ENCODE measurements at places on chromosomes 7 and 10.
A peak's percentile ranks its signal among the peaks of the same experiment; 100 is the strongest.

GRCh38 chr7:76278540-76278939 is 23.9 kb upstream of the HSPB1 start:
- DNase-seq = no peak

DNA sequence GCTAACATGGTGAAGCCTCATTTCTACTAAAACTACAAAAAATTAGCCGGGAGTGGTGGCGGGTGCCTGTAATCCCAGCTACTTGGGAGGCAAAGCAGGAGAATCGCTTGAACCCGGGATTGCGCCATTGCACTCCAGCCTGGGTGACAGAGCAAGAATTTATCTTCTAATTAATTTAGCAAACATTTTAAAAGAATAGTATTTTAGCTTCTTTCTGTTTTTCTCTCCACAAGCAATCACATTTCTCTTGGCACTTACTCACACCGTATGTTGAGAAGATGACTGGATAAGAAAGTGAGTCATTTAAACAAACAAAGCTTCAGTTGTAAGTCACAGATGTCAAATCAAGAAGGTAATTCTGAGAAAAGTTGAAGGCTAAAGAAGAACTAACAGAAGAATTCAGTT is 264.0 kb downstream of the ARL4A start:
- peak; percentile 29 for DNase-seq

GRCh38 chr7:22884911-22885788 is 62.5 kb upstream of the TOMM7 start:
- DNase-seq = no peak

- no peak for DNase-seq
Measured at GRCh38 chr7:55386541-55386940, 21.4 kb downstream of the LANCL2 start.

- DNase-seq = no peak
Measured at GRCh38 chr10:16870331-16870730, 53.1 kb upstream of the RSU1 start.

DNA sequence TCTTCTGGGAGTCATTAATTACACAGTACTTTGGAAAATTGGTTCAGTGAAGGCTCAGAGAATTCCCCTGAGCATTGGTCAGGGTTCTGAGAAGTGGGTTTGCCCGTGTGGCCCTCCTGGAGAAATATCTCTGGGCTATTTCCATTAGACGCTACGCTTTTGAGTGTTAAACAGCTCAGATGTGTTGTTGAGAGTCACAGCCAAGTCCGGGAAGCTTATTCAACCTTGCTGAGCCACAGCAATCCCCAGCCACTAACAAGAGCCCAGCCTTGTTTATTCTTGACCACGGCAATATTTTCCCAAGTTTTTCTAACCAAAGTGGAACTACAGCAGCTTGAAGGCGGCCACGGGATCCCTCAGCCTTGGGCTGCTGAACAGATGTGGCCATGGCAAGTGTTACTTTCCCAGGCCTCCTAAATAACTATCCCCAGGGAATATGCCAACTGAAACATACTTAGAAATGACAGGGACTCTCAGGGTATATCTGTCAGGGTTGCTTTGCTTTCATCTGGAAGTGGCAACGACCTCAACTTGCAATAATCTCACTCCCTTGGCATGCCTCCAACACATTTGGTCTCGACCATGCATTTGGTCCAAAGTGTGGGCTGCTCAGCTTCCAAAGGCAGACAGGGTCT is 214.7 kb downstream of the EMX2 start:
- no peak for DNase-seq

DNA sequence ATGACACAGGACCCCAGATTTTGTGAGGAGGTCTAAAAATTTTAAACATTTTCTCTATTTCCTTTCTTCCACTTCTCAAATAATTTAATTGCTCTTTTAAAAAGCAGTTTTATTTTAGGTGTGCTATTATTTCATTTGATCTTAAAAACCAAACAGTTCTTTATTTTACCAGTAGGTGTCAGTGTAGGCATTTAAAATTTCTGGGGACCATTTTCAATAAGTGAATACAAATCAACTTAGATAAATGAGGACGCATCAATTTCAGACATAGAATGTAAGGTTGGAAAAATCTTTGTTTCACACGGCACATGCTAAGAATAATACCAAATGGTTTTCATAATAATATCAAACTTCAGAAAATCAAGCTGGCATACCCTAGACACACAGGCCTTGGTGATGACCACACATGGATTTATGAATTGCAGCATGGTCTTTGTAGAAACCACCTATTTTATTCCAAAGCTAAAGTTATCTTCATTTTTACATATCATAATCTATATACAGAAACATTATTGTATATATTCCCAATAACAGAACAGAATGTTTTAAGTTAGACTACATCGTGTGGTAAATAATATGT is 127.6 kb upstream of the SLC26A5 start:
- DNase-seq = peak; percentile 24

GRCh38 chr7:139300390-139300789 is 40.7 kb upstream of the FMC1 start:
- DNase-seq = no peak

DNA sequence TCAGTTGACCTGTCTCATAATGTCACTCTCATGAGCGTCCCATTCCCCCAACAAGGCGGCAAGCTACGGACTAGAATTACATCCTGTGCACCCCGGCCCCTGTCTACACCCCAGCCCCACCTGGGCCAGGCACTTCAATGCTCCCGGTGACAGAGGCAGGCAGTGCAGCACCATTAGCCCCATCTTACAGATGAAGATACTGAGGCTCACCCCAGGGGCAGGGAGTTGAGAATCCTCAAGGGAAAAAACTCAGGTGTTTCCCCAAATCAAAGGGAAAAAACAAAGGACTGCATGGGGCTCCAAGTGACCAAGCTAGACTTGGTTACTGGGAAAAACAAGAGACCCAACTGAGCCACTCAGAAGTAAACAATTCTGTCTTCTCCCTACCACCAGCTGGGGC is 4.5 kb downstream of the DLG5 start:
- DNase-seq = no peak

GRCh38 chr7:44563171-44563679 is 10.5 kb downstream of the DDX56 start:
- no peak for DNase-seq

DNA sequence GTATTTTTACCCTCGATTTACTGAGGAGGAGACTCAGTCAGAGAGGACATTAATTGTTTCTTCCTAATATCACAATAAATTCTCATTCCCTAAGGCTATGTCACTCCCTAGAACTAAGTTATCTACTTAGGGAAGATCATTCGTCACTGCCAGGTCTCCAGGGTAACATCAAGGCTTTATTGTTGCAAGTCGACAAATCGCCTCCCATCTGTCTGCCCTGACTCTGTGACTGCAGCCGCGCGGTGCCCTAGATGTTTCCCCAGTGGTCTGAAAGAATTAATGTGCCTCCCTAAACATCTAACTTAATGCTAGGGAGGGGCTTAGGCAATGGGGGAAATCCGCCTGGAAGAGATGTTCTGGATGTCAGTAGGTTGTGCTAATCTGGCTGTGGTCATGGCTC is 558.8 kb upstream of the C7orf33 start:
- DNase-seq = no peak

DNA sequence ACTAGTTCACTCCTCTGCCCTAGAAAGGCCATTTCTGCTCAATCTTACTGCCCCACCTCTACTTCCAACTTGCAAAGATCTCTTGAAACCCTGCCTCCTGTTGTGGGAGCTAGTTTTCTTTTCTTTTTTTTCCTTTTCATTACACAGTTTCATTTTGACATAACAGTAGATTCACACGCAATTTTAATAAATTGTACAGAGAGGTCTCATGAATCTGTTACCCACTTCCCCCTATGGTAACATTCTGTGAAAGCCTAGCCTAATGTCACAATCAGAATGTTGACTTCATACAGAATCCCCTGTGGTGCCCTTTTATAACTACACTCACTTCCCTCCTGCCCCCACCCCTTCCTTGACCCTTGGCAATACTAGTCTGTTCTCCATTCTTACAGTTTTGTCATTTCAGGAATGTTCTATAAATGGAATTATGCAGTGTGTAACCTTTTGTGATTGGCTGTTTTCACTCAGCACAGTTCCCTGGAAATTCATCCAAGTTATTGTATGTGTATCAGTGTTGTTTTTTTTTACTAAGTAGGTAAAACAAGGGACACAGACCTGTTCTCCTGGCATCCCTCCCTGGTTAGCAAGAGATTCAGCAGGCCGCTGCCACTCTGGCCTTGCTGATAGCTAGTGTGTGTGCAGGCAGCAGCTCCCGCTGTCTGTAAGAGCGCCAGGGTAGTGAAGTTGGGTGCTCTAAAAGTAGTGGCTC is 21.5 kb downstream of the CHST3 start:
- no peak for DNase-seq

GRCh38 chr7:106134241-106134640 is 22.1 kb upstream of the SYPL1 start:
- no peak for DNase-seq

- no peak for DNase-seq
Measured at GRCh38 chr7:12133865-12134264, 77.2 kb upstream of the TMEM106B start.

GRCh38 chr10:72260976-72261783 is 12.5 kb upstream of the DDIT4 start:
- DNase-seq = peak; percentile 56

DNA sequence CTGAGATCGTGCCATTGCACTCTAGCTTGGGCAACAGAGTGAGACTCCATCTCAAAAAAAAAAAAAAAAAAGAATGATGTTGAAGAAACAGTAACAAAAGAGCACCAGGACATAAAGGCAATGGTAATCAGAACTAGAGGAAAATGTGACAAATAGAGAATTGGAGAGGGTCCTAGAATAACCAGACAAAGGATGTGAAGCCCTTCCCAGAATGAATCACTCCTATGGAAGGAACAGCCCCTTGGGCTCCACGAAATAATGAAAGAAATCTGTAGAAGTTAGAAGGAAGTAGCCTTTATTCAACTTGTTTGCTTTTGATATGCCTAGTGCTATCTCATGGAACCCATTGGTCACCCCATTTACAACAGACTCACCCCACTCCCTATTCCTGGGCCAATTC is 169.2 kb downstream of the SUGCT start:
- DNase-seq = no peak

DNA sequence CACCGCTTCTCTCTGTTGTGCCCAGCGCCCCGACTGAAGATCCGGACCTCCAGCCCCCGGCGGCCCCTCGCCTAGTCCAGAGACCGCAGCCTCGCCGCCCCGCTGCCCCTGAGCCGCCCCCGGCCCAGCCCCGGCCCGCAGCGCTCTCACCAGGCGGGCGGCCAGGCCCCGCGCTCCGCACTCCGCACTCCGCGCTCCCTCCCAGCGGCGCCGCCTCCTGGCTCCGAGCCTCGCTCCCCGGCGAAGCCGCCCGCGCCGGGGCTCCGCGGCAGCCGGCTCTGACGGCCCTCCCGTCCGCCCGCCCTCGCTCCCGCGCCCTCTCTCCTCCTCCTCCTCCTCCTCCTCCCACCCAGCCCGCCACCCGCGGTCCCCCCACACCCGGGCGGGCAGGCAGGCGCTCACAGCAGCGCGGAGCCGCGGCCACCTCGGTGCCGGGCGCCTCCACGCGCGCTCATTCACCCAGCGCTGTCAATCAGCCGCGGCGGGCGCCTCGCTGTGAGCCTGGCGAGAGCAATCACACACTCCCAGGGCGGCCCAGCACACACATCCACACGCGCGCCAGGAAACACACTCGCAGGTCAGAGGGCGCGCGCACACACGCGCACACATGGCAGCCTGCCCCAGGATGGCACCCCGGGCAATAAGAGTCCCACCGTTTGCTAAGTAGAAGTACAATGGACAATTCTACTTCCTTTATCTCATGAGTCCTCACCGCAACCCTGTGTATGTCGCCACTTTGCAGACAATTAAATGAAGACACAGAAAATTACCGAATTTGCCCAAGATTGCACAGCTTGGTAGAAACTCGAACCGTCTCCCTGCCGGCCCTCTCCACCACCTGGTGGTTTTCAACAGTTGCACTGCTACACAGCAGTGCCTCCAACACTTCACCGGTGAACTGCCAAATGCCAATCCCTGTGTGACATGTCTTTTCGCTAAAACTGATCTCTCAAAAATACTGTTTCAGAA is at the start of gene PRRT4:
Gene PRRT4, minus strand, starts transcription at position 280 of the 969 bp plus-strand sequence.
- no peak for DNase-seq
